H54 (cell line): ENCODE measurements at places on chromosomes 4 and X.

DNA sequence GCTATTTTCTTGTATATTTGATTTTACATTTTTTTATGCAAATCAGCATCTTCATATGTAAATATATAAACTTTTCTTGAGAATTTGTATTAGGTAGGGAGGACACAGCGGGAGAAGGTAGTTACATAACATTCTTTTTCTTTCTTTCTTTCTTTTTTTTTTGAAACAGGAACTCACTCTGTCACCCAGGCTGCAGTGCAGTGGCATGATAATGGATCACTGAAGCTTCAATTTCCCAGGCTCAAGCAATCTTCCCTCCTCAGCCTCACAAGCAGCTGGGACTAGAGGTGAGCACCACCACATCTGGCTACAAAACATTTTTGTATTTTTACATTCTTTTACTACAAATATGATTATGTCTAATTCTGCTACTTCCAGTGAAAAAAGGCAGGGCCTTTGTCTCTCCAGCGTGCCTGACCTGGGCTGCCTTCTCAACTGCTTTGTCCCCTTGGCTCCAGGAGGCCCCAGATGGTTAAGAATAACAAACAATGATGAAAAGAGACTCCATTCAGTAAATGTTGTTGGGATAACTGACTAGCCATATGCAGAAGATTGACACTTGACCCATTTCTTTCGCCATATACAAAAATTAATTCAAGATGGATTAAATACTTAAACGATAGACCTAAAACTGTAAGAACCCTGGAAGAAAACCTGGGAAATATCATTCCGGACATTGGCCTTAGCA is 46.5 kb upstream of the FAT4 start:
- DNase-seq: no peak

- DNase-seq: no peak
These were observed 52.4 kb upstream of the FHL1 start for GRCh38 chrX:136094962-136095361.

- DNase-seq: no peak
These were observed 426.1 kb downstream of the PABPC4L start for GRCh38 chr4:133775469-133775868.

- no peak for DNase-seq
These were observed 38.4 kb downstream of the TMEM271 start for GRCh38 chr4:537436-538264.

DNA sequence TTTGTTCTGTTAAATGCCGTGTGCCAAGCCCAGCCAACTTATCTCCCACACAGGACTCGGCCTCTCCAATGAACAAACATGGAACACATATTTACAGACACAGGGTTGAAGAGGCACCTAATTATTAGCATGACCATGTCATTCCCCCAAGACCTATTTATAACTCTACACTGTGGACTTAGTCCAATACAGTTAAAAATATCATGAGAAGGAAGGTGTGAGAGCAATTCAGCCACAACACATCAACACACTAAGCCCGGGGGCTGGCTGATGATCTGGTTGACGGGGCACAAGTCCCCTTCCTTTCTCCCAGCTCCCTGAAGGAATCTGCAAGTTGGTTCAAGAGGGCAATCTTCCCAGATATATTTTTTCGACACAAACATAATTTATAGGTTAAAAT is 28.1 kb downstream of the MANBA start:
- DNase-seq: no peak

DNA sequence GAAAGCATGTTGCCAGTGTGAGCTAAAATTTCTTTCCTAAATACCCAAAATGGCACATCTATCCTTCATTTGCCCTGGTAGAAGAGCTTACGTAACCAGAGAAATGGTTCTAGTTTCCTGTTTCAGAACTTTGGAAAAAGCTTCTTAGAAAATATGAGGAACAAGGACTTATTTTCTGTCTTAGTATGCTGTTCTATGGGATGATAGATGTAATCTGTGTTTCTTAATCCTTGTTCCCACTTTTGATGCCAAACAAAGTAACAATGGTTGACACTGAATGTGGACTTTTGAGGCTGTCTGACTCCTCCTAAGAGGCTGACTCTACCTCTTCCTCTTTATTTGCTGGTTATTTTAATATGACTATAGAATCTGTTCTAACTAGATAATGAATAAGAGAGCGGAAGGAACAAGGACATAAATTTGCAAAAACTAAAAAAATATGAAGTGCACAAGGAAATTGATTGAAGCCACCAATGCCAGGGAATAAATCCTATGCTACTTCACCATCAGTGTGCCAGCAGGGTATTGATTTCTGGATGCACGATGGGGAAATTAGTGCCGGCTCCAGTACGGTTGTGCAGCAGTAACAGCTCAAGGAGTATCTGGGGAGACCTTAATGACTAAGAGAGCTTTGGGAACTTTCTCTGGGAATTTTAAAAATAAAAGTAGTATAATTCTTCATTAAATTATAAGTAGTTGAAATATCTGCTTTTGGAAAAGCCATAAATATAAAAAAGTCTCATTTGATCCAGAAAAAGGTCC is 39.4 kb upstream of the TET2 start:
- no peak for DNase-seq

DNA sequence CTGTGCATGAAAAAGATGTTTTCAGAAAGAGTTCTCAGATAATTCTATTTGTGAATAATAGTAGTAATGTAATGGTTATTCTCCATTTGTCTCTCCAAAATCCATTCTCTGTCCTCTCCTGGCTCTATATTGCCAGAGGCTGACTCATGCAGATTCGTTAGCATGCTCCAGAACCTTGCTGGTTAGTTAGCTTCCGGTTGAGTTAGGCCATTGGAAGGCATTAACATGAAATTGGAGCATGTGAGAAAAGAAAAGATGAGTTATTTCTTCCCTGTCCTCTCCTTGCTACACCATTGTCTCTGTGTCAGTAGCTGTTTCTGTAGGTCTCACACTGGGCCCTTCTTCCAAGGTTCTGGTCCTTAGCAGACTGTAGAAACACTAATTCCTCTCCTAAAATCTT is 23.5 kb upstream of the PRDM8 start:
- DNase-seq: no peak

DNA sequence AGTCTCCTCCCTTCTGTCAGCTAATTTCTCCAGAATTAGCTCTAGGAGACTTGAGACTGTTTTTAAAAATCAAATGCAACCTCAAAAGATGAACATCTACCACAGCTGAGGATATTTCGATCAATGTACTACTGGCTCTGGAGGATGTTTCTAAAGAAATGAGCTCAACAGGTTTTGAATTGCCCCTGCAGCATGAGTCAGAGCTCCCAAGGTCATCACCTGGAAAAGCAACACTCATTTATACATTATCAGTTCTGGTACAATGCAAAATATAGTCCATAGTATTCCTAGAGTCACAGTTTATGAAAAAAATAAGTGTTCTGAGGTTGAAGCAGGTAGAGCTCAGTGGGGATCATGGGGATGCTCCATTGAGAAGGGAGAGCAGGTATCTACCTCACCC is 50.8 kb upstream of the MCF2 start:
- no peak for DNase-seq

DNA sequence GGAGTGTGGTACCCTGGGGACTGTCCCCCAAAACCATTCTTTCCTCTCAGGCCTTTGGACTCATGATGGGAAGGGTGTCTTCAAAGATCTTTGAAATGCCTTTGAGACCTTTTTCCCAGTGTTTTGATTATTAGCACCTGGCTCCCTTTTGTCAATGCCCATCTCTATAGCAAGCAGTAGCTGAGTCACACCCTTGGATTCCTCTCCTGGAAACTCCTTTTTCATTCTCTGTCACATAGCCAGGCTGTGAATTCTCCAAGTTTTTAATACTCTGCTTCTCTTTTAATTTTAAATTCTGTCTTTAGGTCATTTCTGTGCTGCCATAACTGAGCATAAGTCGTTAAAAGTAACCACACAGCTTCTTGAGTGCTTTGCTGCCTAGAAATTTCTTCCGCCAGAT is 29.7 kb downstream of the IL21 start:
- DNase-seq: no peak

DNA sequence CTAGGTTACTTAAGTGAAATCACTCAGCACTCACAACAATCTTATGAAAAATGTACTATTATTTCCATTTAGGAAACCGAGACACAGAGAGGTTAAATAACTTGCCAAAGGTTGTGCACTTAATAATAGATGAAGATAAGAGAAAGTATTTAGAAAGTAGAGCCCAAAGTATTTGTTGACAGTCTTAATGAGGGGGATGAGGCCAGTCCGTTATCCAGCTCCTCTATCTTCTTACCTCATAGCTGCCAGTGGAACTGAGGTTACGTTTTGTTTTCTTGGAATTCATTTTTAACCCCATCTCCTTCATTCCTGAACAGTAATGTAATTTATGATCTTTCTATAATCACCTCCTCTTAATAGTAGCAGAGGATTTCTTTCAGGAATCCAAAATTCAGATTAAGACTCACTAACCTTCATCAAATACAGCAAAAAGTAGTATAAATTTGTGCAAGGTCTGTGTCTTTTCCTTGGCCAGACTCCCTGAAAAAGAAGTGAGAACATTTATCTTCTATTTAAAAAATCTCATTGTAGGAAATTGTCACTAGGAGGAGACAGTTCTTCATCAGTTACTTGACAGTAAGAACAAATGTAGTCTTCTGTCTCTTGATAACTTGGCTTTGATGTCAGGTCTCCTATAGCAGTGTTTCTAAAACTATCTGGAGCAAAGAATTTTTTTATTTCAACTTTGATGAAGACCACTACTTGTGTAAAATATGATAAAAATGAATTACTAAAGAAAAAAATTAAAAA is 35.5 kb downstream of the F8 start:
- no peak for DNase-seq

DNA sequence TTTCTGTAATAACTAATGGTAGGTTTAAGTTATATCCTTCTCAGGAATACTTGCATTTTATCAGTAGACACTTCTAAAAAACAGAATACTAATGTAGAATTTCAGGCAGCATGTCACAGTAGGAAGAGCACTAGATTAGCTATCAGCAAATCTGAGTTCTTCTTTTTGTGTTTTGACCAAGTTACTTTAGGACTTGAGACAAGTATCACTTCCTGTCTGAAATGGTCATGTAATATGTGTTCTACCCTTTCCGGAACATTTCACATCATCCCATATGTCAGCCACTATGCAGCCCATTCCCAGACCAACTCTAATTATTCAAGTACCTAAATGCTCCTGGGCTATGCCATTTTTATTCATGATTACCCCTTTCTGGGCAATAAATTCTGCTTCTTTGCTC is 401.8 kb upstream of the RPS6KA3 start:
- no peak for DNase-seq

DNA sequence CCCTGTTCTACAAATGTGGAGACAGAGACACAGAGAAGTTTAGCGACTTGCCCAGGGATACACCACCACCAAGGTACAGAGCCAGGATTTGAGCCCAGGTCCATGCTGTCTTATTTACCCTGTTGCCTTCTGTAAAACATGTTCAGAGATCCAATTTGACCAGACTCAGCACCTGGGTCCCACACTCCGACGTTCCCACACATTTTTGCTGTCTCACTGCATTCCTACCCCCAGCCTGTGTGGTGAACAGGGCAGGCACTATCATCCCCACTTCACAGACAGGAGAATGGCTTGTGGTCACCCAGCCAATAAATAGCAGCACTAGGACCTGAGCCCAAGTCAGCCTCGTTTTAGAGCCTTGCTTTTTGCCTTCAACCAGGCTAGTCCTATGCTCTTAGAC is 102.8 kb downstream of the PJA1 start:
- no peak for DNase-seq
